Epithelial cell of esophagus (primary cell): ENCODE measurements at places on chromosomes 12 and 14.

DNA sequence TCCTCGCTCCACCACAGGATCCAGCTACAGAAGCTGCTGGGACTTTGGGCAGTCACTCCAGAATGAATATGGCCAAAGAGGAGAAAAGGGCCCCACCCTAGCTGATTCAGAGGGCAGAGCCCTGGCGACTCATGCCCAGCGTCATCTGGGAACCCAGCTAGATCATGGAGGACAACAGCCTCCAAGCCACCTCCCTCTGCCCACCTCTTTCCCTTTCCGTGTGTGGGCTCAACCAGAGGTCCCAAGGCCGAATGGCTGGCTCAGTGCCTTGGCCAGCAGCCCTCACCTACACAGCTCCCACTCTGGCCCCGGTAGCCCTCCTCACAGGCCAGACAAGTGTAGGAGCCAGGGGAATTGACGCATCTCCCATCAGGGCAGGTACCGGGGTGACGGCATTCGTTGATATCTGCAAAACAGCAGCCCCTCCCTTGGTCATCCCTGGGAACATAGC lies 17.4 kb downstream of the ISCA2 start:
- DNase-seq = peak; percentile 77

GRCh38 chr12:12822886-12823285 lies 9.7 kb downstream of the DDX47 start:
- DNase-seq = no peak

DNA sequence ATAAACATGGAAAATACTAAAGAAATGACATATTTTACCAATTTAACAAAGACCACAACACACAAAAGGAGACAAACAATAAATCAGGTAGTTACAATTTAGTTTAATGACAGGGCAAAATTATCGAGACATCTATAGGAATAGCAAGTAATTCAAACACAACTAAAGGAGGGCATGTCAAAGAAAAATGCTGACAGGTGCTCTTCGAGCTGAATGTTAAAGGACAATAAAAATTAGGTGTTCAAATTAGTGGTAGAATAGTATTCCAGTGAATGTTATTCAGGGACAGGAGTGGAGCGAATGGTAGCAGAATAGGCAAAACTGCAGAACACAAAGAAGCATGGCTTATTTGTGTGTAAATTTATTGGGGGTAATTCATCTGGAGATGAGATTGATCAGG lies 1004.3 kb upstream of the FBXO33 start:
- DNase-seq = no peak

DNA sequence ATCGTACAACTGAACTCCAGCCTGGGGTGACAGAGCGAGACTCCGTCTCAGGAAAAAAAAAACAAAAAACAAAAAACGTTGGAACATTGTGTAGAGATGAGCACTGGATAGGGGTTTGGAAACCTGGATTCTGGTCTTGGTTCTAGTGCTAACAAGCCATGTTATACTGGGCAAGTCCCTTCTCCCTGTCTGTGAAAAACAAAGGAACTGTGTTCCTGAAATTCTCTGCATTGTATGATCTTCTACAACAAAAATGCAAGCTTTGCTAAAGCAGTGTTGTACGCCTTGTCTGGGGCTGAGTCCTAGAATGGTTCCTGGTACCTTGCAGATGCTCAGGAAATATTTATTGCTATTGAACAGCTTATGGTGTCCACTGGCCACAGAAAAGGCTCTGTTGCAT lies 13.4 kb downstream of the GPRC5D start:
- no peak for DNase-seq

GRCh38 chr12:542395-543113 lies 82.8 kb downstream of the B4GALNT3 start:
- no peak for DNase-seq

- DNase-seq = no peak
These were observed 163.8 kb downstream of the RASSF9 start for GRCh38 chr12:85672436-85672835.

- DNase-seq = peak; percentile 74
These were observed at the start of gene CD9 for GRCh38 chr12:6200256-6201212. CD9 (plus strand) TSS chr12:6200400; CDS start chr12:6200500, 100 bp downstream.

- DNase-seq = peak; percentile 87
These were observed at the start of gene RNF212B for GRCh38 chr14:23237772-23238594. RNF212B (plus strand) TSS chr14:23237936; CDS start chr14:23240346, 2,410 bp downstream.

GRCh38 chr14:99681101-99681831 lies 2.8 kb upstream of the CYP46A1 start:
- DNase-seq = no peak
